Right atrium auricular region (tissue), 2 donors: ENCODE measurements at places on chromosomes 1 and 21. TPM values are rescaled to one million over a fixed set of nuclear protein-coding genes. Genes with fewer than 3 reads are reported as not detected.

DNA sequence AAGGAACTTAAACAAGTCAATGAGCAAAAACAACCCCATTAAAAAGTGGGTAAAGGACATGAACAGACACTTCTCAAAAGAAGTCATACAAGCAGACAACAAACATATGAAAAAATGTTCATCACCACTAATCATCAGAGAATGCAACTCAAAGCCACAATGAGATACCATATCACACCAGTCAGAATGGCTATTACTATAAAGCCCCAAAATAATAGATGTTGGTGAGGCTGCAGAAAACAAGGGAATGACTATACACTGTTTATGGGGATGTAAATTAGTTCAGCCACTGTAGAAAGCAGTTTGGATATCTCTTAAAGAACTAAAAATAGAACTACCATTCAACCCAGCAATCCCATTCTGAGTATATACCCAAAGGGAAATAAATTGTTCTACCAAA lies 51.2 kb downstream of the MRPL39 start:
- DNase-seq, result no peak

GRCh38 chr1:23103001-23103889 lies 65.4 kb downstream of the LUZP1 start:
- DNase-seq, result no peak

DNA sequence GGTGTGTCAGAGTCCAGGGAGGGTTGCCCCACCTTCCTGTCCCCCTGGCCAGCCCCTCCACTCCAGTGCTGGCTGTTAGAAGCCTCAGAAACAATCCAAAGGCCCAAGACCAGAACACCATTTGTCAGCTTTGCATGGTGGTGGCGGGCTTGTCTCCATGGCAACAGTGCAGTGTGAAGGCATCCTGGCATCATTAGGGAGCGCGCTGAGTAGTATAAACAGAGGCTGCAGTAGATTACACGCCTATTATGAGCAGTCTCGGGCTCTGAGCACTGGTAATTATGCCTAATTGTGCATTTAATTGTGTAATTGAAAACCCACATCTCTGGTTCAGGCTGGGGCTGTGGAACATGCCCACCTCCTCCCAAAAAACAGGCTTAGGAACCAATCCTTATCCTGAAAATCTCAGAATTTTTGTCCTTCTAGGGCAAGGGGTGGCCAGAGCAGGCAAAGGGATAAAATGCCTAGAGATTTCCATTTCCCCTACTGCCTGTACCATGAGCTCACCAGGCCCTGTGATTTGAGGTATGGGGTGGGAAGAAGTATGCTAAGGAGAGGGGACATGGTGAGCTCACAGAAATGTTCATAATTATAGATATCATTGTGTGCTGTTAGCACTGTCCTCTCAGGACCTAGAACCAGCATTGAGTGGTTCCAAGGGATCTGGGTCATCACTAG lies 11.7 kb downstream of the NKAIN1 start:
- no peak for DNase-seq

DNA sequence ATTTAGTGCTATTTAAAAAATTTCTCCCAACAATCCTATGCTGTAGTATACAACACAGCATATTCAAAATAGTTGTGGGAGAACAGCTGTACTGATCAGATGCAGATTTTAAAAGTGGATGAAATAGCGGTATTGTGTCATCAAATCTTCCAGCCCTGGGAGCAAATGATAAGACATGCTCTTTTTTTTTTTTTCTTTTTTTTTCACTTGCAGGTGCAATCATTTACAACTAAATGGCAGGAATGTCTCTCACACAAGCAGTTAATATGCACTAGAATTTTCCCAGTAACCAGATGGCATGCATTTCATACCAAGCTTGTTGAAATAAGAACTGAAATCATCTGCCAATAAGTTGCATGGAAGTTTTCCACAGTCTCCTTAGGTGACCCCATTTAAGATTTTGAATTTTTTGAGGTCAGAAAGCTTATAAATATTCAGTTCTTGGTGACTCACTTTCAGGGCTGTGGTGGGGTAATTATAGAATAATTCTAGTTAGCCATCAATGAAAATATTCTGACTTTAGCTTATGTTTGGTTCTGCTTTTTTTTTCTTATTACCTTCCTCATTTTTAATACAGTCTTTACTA lies 623.9 kb upstream of the NR5A2 start:
- no peak for DNase-seq

DNA sequence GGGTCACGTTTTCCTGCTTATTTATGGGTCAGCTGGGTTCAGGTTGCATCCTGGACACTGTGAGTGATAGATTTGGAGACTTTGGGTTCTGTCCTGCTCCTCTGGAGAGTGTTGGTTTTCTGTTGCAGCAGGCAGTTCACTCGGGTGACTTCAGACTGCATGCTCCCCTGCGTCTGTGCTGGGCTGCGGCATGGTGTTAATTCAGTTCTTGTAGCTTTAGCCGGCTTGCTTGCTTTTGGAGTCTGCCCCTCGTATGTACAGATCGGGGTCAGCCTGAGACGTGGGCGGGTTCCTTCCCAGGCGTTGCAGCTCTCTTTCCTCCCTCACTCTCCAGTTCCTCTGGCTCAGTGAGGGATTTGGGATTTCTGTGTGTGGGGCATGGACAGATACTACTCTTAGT lies 38.0 kb downstream of the PCNT start:
- no peak for DNase-seq

Gene CELA3B
- not detected for total RNA-seq

Gene TMEM269
- total RNA-seq, result not detected

DNA sequence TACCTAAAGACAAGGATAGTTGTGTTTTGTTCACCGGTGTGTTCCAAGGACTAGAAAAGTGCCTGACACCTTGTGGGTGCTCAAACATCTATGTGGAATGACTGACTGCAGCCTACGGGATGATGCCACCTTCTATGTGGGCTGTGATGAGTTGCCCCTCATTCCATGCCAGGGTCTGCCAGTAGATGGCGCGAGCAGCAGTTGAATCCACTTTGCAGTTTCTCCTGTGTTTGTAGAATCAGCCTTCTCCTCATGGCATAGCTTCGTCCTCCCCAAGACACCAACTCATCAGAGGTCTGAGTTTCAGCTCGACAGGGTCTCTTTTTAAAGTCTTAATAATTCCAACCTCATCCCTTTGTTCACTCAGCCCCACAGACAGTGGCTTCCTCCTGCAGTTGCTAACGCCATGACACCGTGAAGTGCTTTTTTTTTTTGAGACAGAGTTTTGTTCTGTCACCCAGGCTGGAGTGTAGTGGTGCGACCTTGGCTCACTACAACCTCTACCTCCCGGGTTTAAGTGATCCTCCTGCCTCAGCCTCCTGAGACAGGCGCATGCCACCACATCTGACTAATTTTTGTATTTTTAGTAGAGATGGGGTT lies 133.7 kb downstream of the CAPN8 start:
- DNase-seq, result no peak

- DNase-seq, result no peak
Observed at GRCh38 chr21:45982092-45982757, 655 bp downstream of the COL6A1 start.
